ENCODE measurements at places on chromosomes 4 and X.

DNA sequence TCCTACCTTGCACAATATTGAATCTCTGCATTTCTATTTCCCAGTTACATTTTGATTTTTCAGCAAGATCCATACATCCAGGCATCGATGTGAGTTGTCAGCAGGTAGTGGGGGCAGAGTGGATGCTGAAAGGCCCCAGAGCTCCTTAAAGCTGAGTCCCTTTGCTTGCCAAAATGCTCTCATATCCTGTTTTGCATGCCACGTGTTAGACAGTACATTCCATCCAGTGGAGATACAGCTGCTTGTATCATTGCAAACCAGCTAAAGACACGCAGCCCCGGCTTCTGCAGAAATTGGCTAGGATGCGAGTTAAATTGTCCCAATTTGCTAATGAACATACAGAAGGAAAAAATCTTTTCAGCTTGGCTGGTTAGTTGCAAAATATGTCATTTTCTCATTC is 179.6 kb upstream of the MXRA5 start:
- DNase-seq, result no peak

GRCh38 chrX:40175511-40176350 is 78.0 kb upstream of the BCOR start:
- no peak for DNase-seq

DNA sequence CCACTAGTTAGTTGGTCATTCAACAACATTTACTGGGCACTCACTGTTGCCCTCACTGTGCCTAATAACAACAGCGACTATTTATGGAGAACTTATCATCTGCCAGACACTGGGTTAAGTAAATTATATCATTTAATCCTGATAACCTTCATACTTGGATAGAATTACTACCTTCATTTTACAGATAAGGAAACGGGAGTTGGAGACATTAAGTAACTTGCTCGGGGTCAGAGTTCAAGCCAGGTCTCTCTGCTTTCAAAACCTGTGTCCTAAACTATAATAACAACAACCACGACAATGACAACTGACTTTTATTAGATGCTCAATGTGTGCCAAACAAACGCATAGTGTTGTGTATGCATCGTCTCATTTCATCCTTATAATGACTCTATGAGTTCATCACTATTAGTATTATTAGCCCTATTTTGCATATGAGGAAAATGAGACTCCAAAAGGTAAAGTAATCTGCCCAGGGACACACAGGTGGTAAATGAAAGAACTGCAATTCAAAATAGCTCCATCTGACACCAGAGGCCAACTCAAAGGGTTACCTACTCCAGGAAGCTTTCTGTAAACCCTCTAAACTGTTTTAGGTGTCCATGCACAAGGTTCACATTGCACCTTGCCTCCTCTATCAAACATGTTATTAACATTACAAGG is 98.4 kb upstream of the ACSL4 start:
- no peak for DNase-seq

DNA sequence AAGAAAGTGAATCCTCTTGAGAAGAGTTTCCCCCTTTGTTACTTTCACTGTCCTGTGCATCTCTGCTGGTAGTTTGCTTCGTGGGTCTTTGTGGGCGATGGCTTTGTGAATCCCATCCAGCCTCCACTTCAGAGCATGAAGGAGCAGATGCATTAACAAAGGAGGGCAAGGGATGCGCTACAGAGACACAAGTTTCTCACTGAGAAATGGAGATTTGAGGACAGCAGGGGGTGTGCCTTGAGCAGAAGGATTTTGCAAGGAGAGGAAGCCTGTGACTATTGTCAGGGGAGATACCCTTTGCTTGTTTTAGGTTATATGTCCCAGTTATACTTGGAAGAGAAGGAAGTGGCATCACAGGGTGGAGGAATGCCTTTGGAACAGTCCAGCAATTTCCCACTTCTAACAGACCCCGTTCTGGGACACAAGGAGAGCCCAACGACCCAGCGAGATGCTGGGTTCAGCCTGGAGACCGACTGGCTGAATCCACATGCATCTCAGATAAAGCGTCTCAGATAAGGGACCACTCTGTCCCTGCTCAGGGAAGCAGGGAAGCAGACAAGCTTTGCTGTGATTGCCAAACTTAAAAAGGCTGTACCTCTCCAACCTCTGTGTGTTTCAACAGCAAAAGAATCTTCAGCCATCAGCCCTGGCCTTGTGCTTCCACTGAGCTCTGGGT is 314.6 kb upstream of the GATB start:
- DNase-seq, result no peak

DNA sequence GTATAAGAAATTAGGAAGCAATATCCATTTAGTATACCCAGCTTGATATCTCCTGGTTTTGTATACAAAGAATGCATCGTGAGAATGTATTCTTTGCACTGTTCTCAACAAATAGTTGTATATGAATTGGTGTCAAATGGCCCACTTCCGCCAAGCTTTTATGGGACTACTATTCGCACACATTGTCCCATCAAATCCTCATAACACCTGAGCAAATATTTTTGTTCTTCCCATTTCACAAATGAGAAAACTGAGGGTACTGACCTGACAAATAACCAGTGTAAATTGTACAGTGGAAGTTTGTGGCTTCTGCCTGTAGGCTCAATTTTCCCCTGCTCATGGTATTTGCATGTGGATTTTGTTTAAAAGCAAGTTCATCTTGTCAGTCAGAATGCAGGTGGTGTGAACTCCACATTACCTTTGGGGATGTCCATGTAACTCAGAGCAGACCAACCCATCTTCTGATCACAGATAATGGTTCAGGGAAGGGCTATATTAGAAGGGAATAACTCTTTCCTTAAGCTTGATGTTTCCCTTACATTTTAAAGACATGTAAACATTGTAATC is 51.5 kb upstream of the FAM241A start:
- DNase-seq, result no peak

- DNase-seq, result no peak
Observed at GRCh38 chrX:81378560-81378959, 176.7 kb downstream of the SH3BGRL start.

DNA sequence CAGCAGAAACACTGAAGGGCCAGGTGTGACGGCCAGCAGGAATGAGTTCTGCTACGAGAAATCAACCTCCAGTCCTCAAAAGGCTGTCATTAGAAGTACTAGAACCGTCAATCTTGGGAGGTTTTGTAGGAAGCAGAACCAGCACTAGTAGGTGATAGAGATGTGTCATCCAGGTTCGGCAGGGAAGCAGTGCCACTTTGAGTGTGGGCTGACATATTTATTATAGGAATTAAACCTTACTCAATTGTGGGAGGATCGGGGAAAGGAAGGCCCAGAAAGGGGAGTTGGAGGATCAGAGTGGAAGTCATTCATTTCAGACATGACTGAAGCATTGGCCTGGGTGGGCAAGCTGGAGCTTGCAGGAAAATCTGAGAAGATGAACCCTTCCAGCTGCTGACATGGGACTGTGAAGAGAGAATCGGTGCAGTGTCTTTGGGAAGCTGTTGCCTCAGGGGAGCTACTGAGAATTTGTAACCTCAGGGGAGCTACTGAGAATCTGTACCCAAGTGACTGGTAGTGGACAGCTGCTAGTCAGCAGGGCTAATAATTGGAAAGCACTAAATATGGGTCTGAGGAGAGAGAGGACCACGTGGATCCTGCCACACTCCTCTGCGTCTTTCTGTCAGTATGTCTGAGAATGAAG is 177.4 kb downstream of the SPRY1 start:
- no peak for DNase-seq

GRCh38 chr4:152935631-152936445 is at the start of gene FHDC1:
TSS of gene FHDC1 (plus strand) at chr4:152936323. CDS start at chr4:152943058, 6,735 bp downstream.
- DNase-seq, result no peak

GRCh38 chrX:52988985-52989917 is 30.9 kb upstream of the FAM156A start:
- peak; percentile 27 for DNase-seq

- no peak for DNase-seq
Observed at GRCh38 chr4:8586671-8587468, 5.7 kb upstream of the CPZ start.

DNA sequence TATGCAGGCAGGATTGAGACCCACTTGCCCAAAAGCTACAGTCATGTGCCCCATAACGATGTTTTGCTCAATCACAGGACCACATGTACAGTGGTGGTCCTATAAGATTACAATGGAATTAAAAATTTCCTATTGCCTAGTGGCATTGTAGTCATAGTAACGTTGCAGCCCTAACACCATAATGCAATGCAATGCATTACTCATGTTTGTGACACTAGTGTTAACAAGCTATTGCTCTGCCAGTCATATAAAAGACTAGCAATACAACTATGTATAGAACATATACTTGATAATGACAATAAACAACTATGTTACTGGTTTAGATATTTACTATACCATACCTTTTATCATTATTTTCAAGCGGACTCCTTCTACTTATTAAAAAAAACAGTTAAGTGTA is 50.6 kb downstream of the VGLL1 start:
- no peak for DNase-seq

GRCh38 chr4:176034936-176035335 is 30.7 kb upstream of the WDR17 start:
- no peak for DNase-seq

- DNase-seq, result no peak
Observed at GRCh38 chr4:145042601-145043285, 55.3 kb downstream of the ANAPC10 start.

DNA sequence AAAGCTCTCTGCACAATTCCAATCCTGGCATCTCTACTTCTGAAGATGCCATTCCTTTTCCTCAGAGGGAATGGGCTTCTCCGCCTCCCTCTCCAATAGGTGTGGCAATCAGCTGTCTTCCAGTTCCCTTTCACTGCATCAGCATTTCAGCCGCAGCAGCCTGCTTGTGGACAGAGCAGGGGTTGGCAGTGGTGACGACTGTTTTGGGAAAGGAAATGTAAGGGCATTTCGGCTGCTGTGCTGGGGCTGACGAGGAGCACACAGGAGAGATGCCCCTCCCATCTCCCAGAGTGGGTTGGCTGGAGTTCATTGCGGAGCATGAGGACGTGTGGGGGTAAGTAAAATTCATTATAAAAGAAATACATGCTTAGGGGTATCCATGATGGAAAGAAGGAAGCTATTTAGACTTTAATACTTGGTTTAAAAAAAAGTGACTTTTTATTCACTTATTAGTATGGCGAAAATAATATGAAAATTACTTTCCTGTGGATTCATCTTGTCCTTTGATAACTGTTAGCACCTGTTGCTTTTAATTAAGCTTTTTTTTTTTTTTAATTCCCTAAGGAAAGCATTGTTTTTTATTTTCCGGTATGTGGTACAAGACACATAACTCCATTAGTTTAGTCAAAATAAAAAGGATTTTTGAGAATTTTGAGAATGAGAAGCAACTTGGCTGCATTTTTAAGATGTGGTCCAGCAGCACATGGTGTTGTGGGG is at the start of gene LIMCH1:
LIMCH1 (plus strand) TSS at position 141 of the 717 bp plus-strand sequence. CDS start 67,839 bp downstream, outside the sequence.
- peak; percentile 47 for DNase-seq

DNA sequence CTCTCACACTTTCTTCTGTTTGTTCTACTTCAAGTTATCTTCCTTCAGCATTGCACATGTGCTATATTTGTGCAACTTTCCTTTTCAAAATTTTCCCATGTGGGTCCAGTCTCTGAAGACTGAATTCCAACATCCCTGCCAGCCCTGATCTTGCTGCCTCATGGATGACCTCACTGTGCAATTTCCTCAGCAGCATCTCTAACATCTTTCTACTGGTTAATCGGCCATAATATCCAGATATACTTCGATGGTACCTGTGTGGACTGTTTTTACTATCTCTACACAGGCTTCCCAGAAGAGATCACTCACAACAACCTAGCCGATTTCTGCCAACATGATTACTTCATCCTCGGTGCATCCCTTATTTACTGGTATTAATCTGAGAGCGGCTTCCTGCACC is 41.5 kb downstream of the GPM6A start:
- no peak for DNase-seq

GRCh38 chrX:11267425-11267824 is 25.8 kb upstream of the AMELX start:
- DNase-seq, result peak; percentile 83

GRCh38 chr4:137749466-137749865 is 217.2 kb upstream of the PCDH18 start:
- DNase-seq, result no peak

Measured in renal cortical epithelial cell (primary cell).